Right kidney (tissue), 9 donors: ENCODE measurements at places on chromosomes 1 and 21.

DNA sequence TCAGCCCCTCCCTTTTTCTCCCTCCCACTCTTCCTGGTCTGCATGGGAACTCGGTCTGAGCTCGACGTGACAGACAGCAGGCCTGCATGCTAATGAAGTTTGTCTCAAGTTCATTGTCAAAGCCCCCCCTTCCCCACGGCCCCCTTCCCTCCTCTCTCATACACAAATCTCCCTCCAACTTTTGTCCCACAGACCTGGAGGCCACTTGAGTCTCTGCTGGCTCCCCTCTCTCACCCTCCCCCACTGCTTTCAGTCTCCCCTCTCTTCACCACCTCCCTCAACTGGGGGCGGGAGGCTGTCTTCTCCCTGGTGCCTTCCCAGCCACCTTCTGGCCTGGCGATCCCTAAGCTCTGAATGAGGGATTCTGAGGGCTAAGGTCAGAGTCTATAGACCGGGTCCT, 61.3 kb downstream of the RHBG start:
- no peak for DNase-seq

GRCh38 chr1:170664828-170665612, 1.1 kb downstream of the PRRX1 start:
- DNase-seq = no peak

GRCh38 chr1:168170564-168171508, 7.9 kb upstream of the TIPRL start:
- DNase-seq = no peak

DNA sequence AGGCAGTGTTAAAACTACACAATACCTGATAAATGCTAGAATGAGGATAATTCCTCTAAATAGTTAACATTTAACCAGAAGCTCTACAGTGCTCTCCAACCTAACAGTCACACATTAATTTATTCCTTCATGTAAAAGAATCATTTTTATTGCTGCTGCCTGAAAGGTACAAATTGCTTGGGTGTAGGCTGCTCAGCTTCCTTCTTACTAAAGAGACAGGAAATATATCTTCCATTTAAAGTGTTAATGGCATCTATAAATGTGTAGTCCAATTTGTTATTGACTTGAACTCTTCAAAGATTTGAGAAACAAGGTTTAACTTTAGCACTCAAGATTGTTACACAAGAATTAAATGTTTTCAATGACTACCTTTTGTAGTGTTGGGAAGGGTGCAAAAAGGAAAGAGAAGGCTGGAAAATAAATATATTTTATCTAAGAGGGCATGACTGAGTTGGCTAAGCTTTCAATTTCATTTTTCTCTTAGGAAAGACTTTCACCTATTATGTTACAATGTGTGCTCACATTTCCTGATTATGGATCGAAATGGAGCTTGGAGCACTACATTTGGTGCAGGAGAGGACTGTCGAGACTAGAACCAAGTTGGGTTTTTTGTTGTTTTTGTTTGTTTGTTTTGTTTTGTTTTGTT, 105.5 kb upstream of the CACYBP start:
- no peak for DNase-seq

DNA sequence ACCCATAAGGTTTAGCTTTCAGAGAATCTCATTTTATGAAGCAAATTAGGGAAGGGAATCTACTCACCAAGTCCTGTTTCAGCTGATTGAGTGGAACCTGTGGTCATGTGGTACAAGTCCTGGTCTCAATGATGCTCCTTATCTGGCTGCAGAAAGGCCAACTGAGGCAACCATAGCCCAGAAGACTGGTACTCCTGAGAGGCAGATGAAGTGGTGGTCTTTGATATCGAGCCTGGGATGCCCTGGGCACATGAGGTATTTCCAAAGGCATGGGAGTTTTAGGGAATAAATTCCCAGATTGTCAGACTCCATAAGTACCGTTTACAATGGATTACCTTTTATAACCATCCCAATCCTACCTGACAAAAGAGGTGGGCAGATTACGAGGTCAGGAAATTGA, 3.3 kb downstream of the MX1 start:
- DNase-seq = no peak

DNA sequence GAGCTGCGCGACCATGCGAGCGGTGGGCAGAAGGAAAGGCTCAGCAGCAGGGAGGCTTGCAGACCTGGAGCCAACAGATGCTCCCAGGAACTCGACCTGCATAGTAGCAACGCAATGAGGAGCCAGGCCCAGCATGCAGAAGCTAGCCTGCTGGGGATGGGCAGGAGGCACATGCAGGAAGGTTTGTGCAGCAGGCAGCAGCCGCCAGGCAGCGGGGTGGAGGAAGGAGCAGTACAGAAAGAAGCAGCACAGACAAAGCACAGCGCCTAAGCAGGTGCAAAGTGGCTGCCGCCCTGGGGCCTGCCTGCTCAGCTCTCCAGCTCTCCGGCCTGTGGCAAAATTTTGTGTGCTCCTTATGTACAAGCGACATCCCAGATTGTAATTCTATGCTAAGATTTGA, 213.5 kb upstream of the MAP1LC3C start:
- no peak for DNase-seq

DNA sequence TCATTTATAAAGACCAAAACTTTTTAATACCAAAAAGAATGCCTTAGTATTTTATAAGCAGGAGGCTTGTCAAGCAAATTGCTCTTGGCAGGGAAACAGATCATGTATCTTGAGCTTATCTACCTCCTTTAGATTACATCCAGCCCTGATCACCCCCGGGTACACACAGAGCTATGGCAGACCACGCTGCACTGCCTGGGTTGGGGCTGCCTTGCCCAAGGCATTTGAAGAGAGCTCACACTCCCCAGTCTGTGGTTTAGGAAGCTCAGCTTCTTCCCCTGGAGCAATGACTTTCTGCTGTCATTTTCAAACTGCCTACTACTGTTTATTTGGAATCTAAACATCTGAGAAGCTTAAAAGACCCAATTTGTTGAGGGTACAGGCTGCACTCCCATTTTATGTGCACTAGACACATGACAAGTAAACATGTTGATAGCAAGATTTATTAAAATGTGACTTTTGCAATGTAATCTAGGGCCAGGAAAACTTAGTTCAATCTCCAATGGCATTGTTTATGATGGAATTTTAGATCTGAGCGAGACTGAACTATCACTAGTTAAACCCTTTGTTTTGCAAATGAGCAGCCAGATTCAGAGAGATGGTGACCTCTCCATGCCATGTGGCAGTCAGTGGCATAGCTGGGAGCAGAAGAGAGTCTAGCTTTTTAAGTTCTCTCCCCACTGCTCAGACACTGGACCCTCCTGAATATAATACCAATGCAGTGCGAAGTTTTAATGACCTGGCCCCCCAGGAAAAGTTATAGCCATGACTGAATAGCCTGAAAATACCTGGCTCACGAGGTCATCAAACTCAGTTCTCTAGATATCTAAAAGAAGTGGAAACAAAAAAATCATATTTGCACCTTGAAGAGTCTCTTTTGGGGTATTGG, 214.9 kb downstream of the HLX start:
- no peak for DNase-seq

GRCh38 chr1:12028248-12028647, 8.9 kb downstream of the MIIP start:
- no peak for DNase-seq

DNA sequence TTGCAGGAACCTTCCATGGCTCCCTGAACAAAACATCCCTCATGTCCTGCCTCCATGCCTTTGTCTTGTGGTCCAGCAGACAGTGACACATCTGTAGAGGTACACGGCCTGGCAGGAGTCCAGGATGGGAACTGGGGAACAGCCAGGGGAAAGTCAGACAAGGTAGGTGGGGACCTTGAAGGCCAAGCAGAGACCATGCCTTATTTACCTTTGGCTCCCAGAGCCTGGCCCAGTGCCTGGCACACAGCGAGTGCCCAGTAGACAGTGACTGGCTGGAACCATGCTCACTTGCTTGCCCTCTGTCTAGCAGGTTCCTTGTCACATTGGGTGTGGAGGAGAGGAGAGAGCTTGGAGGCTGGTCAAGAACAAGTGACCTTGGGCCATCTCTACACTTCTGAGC, 81.0 kb downstream of the BCAR3 start:
- no peak for DNase-seq

- DNase-seq = no peak
Observed at GRCh38 chr21:26797878-26798456, 47.2 kb downstream of the ADAMTS1 start.

GRCh38 chr1:20191266-20191825, 5.0 kb upstream of the PLA2G2C start:
- no peak for DNase-seq
